Uterine smooth muscle cell (primary cell): ENCODE measurements at places on chromosomes 3 and 15. TPM values are rescaled to one million over a fixed set of nuclear protein-coding genes. Genes with fewer than 3 reads are reported as not detected.

Gene ETV5
- 58.0 and 59.5 TPM in 2 replicates for total RNA-seq

Gene DNAJB8
- not detected in 2 replicates for total RNA-seq

Gene MEX3B
- total RNA-seq = 2.2 and 6.4 TPM in 2 replicates

Gene ACKR4
- 1.5 and 2.1 TPM in 2 replicates for total RNA-seq

Gene BNIP2
- total RNA-seq = 149 and 168 TPM in 2 replicates

Gene ZNF106
- total RNA-seq = 69.1 and 97.6 TPM in 2 replicates

Gene TTLL13
- total RNA-seq = 0.12 TPM in 1 of 2 replicates, not detected in the other

Gene LRRC15
- total RNA-seq = 0.55 and 0.87 TPM in 2 replicates
